ENCODE measurements at places on chromosomes 2 and 18.
A peak's percentile ranks its signal among the peaks of the same experiment; 100 is the strongest.

DNA sequence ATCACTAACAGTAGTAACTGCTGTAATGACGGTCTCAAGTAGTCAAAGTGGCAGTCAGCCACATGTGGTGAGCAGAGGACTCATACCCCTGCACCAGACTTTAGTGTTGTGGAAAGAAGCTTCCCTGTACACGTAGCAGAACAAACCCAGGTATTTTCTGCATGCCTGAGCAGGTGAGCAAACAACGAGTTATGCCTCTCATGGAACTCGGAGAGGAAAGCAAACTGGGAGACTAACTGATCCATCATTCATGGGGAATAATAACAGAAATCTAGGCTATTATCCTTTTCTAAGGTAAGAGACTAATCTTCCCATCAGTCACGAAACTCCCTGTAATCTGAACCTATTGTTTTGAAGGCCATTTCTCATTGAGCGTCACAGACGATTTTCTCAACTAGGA is 1495.2 kb upstream of the NXPH2 start:
- no peak for DNase-seq

- no peak for DNase-seq
Observed at GRCh38 chr2:45724335-45724734, 72.9 kb downstream of the PRKCE start.

DNA sequence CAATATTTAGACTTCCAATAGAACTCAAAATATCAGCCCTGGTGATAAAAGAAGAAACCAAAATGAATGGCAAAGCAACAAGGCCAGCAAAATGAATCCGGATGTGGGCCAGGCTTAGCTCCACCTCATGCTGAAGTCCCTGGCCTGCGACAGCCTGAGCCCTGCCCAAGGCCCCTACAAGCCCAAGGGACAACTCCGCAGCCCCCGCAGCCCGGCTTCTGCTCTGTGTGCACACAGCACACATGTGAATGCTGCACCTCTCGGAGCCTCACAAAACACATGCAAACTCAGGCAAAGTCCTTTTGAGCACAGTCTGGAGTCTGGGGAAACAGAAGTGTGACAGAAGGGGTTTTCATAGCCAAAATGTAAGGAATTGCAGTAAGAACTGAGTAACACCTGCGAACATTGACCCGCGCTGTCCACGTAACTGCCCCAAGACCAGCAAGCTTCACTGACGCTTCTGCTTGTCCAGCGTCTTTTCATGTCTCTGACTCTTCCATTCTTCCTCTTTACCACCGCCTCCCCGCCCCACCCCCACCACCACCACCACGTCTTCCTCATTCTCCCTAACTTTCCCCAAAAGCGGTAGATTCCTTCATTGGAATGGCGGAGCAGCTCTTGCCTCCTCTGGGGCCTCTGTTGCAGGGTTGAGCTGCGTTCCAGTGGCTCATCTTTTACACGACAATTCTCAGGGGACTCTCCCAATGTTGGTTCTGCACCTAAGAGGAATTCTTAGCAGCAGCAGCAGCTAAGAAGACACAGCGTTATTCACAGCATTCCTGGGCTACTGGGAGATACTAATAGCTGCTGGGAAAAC is 136.4 kb upstream of the COPS8 start:
- no peak for DNase-seq

DNA sequence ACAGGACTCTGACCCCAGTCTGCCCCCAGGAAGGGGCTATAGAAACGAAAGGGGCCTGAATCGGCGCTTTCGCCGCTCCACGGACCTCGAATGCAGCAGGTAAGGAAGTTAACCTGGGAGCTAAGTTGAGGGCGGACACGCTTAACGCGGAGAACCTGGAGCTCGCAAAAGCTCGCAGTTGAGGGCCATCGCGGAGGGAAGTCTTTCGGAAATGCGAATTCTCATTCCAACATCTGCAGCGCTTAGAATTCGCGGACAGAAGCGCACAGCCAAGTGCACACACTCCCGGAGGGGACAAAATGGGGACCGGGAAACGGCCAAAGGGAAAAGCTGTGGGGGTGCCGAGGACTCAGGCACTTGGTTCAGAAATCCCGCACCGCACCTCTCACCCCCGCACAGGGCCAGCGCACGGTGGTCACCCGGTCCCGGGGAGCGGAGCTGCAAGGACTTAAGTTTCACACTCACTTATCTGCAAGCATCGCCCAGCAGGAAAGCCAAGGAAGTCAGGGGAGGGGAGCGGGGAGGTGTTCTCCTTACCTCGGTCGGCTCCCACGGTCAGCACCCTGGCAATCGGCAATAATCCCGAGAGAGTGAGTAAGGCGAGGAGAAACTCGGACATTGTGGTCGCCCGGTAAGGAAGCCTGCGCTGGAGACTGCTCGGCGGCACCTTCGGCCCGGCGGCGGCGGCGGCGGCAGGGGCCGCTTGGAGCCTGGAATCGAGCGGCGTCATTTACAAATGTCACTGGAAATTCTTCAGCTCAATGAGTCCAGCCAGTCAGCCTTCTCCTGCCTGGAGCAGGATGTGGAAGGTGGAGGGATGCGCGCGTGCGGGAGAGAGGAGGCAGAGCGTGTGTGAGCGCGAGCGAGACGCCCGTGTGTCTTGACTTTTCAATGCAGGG is 456 bp downstream of the LRP1B start:
- DNase-seq = no peak

GRCh38 chr18:907885-908757 is 3.5 kb downstream of the ADCYAP1 start:
- DNase-seq = no peak

- no peak for DNase-seq
Observed at GRCh38 chr2:220212296-220213080, 585.1 kb downstream of the SLC4A3 start.

DNA sequence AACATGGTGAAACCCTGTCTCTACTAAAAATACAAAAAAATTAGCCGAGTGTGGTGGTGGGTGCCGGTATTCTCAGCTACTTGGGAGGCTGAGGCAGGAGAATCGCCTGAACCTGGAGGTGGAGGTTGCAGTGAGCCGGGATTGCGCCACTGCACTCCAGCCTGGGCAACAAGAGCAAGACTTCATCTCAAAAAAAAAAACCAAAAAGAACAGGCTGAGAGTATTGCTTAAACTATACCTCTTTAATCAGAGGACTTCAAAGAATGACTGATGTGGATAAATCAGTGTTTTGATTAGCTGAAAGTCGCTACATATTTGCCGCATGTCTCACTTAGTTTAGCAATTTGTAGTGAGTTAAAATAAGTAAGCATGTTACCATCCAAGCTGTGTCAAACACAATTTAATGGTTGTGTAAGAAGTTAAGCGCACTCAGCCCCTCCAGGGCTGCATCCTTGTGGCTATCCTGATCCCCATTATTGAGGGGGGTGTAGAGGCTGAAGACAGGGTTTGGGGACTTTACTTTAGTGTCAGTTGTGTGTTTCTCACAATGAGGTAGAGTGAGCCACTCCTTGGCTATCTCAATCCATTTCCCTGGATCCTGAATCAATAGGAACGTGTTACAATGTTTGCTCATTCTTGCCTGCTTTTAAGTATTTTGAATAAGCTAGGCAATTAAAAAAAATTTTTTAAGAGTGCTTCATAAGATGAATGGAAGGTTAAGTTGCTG is 11.0 kb upstream of the FARP2 start:
- no peak for DNase-seq

- DNase-seq = peak; percentile 1
Observed at GRCh38 chr18:49169037-49169521, 218.3 kb upstream of the SMAD7 start.

- no peak for DNase-seq
Observed at GRCh38 chr18:13447621-13448334, 229.2 kb downstream of the LDLRAD4 start.

DNA sequence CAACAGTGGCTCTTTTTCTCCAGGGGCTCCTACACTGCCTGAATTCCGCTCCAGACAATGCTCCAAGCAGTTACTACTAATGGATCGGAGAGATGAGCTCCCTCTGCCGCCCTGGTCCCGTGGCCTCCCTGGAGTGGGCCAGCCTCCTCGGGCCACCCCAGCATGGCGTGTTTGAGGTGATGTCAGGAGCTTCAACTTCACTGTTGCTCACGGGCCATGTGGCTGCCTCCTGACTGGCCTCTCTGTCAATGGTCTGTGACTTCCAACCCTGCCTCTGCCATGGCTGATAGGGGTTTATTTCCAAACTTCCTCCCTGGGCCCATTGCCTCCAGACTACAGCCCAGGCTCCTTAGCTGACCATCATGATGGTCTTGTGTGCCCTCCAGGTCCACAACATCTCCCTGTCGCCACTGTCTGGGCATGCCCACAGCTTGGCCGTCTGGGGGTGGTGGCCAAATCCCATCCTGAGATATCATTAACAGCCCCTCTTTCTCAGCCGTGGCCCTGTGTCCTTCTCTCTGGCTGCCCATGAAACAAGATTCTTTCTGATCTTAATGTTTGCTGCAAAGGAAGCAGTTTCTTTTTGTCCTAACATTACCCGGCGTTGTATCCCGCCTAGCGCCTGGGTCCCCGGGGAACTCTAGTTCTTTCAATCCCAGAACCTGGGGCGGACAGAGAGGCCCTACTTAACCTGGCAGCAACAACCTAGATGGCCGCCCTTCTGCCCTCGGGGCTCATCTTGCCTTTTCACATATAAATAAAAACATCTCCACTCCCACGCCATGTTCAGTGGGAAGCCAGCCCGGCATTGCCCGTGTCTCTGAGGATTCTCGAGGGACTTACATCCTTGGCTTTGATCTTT is 38.1 kb downstream of the ATOH8 start:
- DNase-seq = no peak

GRCh38 chr2:50241282-50241681 is 790.6 kb downstream of the NRXN1 start:
- DNase-seq = no peak

DNA sequence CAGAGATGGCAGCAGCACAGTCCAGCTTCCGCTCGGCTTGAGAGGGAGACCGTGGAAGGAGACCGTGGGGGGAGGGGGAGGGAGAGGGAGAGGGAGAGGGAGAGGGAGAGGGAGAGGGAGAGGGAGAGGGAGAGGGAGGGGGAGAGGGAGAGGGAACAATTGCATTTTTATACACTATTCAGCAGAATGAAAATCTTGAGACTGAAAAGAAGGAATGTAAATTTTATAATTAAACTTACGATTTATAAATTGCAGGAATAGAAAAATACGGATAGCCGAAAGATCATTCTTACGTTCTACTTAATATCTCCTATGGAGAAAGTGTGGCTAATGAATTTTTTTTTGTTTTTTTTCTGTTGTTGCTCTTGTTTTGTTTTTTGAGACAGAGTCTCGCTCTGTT is 12.5 kb upstream of the COLEC12 start:
- DNase-seq = no peak

- DNase-seq = no peak
Observed at GRCh38 chr2:225165052-225165451, 122.8 kb upstream of the DOCK10 start.

- no peak for DNase-seq
Observed at GRCh38 chr2:75054296-75054695, 95.9 kb downstream of the POLE4 start.

DNA sequence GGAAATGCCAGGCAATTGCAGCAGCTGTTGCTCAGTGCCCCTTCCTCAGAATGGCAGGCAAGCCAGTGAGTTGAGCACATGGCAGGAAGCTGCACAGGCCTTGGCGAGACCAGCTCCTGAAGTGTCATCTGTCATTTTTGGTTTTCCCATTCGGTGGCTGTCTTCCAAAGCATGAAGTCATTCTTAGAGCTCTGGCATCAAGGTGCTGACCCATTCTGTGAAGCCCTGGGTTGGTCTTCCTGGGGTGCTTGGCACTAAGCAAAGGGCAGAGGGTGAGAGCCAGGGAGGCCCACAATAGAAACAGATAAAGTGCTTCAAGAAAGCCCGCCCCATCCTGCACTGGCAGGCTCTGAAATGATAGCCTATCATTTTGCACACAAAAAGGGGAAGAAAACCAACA is 150.5 kb downstream of the VAPA start:
- no peak for DNase-seq

GRCh38 chr2:141766225-141766624 is 364.6 kb downstream of the LRP1B start:
- no peak for DNase-seq

DNA sequence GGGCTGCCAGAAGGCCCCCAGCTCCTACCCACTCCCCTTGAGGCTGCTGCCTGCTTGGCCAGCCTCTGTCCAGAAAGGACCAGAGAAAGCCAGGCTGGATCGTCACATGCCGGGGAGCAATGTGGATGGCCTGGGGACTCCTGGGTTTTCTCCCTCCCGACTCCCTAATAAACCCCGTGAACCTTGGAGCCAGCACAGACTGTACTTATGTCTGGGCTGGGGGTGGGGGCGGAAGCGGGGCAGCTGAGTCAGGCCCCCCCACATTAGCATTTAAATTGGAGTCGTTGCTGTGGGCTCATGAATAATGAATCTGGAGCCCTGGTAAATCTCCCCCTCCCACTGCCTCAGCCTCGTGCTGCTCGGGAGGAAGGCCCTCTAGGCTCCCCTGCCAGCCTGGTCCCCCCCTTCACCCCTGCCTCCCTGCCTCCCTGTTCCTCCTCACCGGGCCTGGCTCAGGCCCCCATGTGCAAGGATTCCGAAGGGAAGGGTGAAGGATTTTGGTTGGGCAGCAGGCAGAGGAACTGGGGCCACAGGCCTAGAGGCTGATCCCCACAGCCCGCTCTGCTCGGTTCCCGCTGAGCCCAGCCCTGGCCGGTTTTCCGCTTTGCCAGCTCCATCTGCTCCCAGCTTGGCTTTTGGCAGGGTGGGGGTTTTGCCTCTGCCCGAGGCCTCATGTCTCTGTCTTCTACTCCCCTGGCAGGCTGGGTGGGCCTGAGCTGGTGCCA is 7.3 kb upstream of the ASIC4 start:
- no peak for DNase-seq

DNA sequence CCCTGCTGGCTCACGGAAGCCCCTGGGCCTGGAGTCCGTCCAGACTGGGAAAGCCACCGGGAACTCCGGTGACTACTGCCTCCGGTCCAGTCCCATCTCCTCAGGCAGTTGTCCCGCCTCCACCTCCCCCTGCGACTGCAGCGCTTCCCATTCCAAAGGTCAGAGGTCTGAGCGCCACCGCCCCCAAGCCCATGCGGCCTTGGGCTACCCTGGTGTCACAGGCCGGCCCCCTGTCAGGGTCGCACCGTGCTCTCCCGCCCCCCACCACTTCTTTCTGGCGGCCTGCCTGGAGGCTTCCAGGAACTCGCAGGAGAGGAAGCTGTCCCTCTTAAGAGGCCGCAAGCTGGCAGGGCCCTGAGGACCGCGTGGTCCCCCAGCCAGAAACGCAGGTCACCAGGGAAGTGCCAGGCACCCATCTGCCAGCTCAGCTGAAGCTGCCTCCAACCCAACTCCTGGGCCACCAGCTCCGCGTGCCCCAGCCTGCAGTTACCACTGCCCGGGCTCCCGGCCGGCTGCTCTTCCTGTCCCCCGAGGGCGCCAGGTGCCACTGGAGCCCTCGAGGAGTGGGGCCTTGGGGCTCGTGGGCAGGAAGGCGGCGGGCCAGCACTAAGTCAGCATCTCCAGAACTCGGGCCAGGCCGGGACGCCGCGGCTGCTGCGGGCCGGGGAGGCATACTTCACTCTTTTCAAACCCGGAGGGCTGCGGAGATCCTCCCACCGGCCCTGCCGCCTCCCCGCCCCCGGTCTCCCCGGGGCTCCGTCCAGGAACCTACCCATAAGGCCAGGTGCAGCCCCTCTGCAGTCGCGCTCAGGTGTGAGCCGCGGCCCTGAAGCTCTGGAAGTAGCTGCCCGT is 83.3 kb upstream of the POMC start:
- peak; percentile 19 for DNase-seq

GRCh38 chr18:23725827-23726661 is 36.8 kb downstream of the LAMA3 start:
- DNase-seq = no peak

GRCh38 chr18:53649621-53650020 is 574.8 kb downstream of the MBD2 start:
- no peak for DNase-seq
